ENCODE measurements at places on chromosomes 2 and 18.

DNA sequence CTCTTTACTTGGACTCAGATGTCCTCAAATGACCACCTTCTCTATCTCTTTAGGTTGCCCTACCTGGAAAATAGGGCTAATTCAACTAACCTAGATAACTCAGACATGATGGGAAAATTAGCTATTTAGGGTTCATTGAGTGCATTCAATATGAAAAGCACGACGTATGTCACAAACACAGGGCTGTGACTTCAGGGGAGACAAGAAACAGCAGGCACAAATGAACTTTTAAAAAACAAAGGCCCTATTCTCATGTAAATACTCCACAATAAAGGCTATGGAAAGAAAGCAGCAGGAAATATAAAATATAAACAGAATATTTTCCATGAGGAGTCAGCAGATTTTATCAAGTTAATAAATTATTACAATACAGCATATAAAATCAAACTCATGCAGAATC lies 97.8 kb downstream of the SS18 start:
- DNase-seq = no peak

DNA sequence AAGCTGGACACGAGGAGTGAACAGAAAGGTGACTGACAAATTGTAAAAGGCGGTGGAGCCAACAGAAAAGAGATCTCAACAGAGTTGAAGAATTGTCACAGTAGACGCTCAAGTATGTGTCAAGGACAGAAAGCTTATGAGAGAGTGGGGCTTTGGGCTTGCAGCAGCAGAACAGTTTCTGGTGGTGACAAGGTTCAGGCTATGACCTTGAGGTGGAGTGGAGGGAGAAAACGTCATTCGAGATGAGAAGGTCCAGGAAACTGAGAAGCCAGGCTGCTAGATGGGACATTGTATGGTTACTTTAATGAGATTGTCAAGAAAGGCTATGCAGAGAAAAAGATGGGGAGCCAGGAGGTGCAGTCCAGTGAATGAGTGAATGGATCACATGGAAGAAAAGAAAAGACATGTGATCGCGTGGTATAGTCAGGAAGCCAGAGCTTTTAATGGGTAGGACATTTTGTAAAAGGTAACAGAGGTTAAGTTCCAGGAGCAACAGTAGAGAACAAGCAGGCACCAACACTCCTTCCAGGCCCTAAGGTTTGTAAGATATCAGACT lies 91.1 kb upstream of the EPC2 start:
- no peak for DNase-seq

DNA sequence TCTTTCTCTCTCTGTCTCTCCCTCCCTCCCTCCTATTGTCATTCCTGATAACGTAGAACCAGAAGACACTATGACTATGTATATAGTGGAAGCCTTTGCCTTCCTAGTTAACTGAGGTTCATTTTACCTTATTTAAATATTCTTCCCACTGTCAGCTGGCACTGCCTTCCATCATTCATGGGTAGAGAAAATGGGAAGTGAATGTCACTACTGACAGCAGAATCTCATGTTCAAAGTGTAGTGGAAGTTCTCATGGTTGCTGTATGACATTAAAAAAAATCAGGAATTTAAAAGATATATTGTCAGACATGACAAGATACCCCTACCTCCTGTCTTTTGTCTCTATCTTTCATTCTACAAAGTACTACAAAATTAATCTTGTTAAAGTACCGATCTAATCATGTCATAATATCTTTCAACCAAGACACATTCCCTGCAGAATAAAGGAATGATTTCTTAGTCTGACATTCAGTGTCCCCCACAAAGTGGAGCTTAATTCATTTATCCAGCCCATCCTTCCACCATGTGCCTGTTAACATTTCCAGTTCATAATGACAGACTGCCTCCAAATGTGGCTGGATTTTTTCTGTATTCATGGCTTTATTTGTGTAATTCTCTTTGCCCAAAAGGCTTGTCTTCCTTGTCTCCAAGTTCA lies 250.1 kb upstream of the CDH20 start:
- DNase-seq = no peak

- DNase-seq = no peak
Observed at GRCh38 chr2:26649992-26650712, 9.0 kb upstream of the CIB4 start.

GRCh38 chr18:9488538-9488937 lies 13.2 kb downstream of the RALBP1 start:
- DNase-seq = no peak

DNA sequence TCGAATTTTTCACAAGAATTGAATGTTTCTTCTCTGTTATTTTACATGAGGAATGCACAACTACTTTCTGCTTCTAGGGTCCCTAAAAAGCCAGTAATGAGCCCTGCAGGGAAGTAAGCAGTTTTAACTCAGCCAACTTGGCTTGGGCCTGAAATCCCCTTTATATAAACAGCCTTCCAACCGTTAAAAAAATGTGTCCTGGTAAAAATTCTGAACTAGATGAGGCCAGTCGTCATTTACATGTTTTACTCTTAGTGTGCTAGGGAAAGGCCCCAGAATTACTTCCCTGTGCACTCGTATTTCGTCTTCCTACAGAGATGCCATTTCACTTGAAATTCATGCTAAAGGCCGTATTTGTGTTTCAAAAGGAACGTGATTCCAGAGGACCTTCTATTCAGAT lies 42.4 kb upstream of the RPE start:
- no peak for DNase-seq

- DNase-seq = no peak
Observed at GRCh38 chr2:29164091-29164846, 49.1 kb downstream of the CLIP4 start.
